NCI-H1092 (cell line): ENCODE measurements at places on chromosomes 12 and 14.
A peak's percentile ranks its signal among the peaks of the same experiment; 100 is the strongest.

DNA sequence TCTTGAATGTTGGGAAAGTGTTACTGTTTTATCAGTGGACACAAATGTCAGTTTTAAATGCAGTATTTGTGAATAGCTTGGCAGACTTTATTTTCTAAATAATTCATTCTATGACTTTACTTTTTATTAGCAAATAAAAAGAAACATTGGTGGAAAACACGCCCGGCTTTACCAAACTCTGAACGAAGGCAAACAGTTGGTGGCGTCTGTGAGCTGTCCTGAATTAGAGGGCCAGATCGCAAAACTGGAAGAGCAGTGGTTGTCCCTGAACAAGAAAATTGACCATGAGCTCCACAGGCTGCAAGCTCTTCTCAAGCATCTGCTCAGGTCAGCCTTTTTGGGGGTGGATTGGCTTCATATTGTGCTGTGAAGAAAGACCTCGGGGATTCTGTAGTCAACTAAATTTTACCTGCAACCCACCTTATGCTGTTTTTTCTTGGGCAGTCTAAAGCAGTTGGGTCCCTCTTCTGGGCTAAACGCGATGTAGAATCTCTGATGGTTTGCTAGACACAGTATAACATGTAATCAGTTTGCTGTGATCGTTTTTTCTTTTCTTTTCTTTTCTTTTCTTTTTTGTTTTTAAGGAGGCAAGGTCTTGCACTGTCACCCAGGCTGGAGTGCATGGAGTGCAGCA lies 156.4 kb downstream of the ESR2 start:
- no peak for DNase-seq

DNA sequence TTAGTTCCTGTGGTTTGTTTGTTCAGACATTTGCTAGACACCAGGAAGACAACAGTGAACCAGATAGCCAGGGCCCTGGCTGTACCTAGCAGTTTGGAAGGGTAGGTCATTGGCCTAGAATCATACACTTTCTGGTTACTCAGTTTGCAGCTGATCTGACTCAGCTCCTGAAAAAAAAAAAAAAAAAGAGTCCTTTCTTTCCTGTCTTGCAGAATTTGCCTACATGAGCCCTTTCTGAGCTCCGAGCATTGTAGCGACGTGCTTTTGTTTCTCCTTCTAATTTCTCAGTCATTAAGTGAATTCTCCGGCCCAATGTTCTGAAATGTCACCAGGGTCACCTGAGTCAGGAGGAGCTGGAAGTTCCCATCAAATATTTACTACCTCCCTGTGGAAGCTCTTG lies 2.4 kb downstream of the CABP1 start:
- DNase-seq: no peak

GRCh38 chr14:52790011-52790755 lies 1.2 kb downstream of the GNPNAT1 start:
- DNase-seq: no peak

DNA sequence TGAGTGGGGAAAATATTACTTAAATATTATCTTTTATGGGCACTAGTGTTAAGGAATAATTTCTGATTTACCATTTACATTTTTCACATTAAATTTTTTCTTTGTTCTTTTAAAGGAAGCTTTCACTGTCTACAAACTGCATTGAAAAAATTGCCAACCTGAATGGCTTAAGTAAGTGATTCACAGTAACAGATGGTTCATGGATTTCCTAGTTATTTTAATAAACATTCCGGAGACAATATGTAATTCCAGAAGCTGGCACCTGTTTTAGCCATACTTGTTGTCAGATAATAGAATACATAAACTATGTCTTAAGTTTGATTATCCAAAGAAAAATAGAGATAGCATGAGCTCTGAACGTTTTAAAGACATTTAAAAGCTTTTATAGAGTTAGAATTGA lies 17.1 kb downstream of the DNAL1 start:
- no peak for DNase-seq

DNA sequence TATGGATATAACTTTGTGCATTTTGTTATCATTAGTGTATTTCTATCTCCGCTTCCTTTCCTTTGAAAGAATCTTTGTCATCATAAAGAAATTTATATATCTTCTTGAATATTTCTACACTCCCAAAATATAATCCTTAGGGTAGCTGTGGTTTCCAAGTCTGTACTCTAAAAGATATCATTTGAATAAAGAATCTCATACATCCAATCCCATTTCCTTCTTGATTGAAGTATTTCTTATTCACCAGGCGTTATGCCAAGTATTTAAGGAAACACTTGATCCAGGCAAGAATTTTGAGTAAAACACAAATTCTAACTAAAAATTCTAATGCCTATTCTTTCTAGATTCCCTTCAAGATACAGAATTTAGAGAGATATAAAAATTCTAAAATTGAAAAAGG lies 821.8 kb downstream of the GALC start:
- no peak for DNase-seq

DNA sequence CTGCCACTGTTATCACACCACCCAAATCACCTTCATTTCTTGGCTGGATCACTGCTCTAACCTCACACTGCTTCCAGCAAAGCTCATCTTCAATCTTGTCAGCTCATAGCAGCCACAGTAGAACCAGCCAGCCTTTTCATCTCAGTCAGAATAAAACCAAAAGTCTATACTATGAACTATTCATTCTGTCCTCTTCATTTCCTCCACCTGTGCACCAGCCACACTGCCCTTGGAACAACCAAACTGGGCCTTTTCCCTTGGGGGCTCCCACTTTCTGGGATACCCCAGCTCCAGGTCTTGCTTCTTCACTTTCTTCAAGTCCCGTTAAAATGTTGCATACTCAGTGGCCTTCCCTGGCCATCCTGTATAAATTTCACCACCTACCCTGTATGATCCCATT lies 234.4 kb upstream of the DAAM1 start:
- no peak for DNase-seq

DNA sequence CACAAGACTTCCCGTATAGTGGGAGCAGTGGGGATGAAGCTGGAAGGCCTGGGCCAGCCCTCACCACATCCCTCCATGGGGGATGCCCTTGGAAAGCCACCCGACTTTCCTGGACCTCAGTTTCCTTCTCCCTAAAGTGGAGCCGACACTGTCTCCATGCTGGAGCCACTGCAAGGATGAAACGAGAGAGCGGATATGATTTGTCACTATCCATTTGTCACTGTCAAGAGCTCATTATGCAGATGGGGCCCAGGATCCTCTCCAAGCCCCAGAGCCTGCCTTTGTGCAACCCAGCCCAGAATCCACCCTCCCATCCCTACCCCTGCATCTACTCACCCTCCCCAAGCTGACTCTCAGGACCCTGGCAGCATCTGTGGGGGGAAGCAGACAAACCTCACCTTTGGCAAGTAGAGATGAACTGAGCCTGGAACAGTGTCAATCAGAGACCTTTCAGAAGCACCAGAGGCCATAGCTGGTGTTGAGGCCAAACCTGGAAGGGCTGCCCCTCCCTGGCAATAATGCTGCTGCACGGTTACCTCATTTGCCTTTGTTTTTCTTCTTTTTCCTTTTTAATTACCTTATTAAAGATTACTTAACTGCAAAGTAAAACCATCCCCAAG lies 287.7 kb upstream of the RTL1 start:
- no peak for DNase-seq

DNA sequence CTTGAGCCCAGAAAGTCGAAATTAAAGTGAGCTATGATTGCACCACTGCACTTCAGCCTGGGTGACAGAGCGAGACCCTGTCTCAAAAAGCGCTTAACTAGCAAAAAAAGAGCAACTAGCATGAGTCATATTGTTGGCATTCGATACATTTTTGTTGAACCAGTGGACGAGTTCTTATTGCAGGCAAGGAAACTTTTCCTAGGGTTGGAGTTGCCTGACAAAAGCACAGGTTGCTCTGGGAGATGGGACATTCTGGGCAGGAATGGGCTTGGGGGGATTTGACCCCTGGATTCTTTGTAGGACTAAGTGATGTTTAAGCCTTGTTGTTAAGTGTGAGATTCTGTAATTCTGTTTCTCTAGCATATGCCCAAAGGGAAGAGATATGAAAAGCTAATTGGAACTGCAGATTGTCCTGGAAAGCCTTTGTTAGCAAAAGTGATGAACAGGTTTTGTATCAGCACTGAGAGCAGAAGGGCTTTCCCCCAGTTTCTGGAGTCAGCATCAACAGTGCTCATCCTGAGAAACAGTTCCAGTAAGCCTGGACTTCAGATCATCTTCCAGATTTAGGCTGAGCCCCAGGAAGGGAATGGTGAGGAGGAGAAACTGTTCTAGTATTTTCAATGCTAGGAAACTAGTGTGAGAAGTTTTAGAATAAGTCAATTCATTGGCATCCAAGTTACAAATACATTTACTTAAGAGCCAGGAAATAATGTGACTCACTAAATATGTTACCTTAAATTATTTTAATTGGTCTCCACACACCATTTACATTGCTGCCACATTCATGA lies 123.1 kb downstream of the SRGAP1 start:
- DNase-seq: no peak

- no peak for DNase-seq
Measured at GRCh38 chr14:42884100-42884499, 1277.4 kb downstream of the LRFN5 start.

DNA sequence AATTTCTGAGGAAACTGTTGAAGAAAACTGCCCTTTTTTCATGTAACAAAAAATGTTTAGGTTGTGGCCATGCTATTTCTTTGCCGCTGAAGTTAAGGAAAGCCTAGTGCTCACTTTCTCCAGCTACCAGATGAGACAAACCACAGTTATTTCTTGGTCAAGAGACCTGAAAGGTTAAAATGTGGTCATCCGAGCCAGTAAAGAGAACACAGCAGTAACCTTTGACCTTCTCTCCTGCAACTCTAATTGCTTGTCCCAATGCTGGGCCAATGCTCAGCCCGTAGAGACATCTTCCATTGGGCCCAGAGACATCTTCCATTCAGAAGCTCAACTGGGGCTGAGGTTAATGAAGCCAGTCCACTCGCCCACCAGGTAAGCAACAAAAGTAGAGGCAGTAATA lies 109.8 kb upstream of the CPSF6 start:
- DNase-seq: no peak

- no peak for DNase-seq
Measured at GRCh38 chr12:63124778-63125177, 26.2 kb downstream of the AVPR1A start.

- DNase-seq: no peak
Measured at GRCh38 chr12:28484156-28484555, 293.9 kb downstream of the CCDC91 start.

- DNase-seq: no peak
Measured at GRCh38 chr12:113420996-113421595, 1.1 kb upstream of the SDSL start.

GRCh38 chr12:50127546-50127945 lies 15.5 kb downstream of the COX14 start:
- DNase-seq: no peak

GRCh38 chr14:72613231-72613974 lies 280.5 kb downstream of the DPF3 start:
- DNase-seq: peak; percentile 37

DNA sequence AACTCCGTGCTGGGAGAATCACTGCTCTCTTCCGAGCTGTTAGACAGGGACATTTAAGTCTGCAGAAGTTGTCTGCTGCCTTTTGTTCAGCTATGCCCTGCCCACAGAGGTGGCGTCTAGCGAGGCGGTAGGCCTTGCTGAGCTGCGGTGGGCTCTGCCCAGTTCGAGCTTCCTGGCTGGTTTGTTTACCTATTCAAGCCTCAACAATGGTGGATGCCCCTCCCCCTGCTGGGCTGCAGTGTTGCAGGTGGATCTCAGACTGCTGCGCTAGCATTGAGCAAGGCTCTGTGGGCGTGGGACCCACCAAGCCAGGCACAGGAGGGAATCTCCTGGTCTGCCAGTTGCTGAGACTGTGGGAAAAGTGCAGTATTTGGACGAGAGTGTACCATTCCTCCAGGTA lies 43.7 kb downstream of the GPR137C start:
- DNase-seq: no peak

DNA sequence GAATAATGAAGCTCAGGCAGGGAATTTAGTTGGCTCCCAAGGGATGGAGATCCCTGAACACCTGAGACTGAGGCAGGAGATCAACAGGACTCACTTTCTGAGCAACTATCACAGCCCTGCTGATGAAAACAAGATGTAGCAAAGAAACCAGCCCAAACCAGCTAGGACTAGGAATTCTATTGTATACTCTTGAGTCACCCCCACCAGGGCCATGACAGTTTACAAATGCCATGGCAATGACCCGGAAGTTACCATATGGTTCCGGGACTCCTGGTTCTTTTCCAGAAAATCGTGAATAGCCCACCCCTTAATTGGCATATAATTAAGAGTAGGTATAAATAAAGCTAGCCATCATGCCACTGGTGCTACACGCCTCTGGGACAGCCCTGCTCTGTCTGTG lies 46.0 kb upstream of the OASL start:
- no peak for DNase-seq

DNA sequence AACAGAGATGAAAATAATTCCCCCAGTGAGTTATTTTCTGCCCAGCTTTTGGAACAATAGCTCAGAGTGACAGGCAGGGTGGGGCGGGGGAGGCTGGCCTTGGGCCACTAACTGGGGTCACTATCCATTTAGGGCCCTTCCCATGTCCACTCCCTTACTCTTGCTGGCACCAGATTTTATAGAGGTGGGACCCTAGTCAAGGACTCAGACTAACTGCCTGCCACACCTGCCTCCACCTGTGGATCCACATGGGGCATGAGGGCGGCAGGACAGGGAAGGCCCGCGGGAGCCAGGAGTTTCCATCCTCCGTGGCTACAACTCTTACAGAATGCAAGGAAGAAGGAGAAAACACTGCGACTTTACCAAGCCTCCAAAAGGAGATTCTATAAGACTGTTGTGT lies 10.1 kb downstream of the VDR start:
- no peak for DNase-seq

GRCh38 chr12:121519227-121519626 lies 61.6 kb downstream of the KDM2B start:
- DNase-seq: no peak

DNA sequence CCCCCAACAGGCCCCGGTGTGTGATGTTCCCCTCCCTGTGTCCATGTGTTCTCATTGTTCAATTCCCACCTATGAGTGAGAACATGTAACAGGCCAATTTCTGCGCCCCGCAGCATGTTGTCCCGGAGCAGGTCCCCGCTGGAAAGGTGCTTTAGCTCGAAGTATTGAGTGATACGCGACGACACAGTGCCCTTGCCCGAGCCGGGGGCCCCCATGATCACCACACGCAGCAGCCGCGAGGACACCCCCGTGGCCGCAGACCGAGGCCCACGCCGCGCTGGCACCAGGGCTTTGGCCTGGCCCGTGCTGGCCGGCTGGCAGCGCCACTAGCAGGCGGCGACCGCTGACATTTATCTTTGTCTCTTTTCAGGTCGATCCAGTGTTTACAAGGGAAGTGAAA lies 91.7 kb downstream of the GLT1D1 start:
- no peak for DNase-seq

- DNase-seq: no peak
Measured at GRCh38 chr12:77104792-77105191, 39.4 kb upstream of the E2F7 start.

DNA sequence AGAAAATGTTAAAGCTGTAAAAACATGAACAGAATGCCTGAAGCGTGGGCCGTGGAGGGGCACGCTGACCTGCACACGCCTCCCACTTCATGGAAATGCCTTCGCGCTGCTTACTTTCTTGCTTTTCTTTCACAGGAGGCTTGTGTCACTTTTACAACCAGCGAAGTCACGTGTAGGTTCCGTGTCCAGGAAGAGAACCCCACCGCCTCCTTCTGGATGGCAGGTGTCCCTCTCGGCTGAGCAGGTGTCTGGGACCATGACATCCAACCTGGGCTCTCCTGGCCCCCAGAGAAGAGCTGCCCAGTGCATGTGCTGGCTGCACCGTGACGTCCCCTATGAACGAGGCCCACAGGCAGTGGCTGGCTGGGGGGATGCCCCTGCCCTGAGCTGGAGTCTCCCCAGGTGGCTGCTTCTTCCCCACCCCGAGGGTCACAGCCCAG lies 345.0 kb upstream of the SFSWAP start:
- DNase-seq: no peak
